A549 (cell line): ENCODE measurements at places on chromosomes 7 and 10.

DNA sequence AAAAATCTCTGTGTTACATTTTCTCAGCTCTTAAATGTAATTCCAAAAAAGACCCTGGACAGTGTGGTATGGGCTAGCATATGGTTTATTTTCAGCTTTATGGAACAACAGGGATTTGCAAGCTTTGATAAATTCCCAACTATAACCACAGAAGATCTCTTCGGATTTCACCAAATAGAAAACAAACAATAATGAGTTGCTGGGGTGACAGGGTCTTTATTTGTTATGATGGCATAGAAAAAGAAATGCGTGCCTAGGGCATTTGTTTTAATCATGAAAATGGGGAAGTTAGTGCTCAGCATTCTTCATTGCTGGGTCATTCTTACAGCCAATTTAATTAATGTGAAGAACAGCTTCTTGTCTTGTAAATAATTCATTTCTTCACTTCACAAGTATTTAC is 139.0 kb downstream of the LRRN3 start:
- no peak for DNase-seq

DNA sequence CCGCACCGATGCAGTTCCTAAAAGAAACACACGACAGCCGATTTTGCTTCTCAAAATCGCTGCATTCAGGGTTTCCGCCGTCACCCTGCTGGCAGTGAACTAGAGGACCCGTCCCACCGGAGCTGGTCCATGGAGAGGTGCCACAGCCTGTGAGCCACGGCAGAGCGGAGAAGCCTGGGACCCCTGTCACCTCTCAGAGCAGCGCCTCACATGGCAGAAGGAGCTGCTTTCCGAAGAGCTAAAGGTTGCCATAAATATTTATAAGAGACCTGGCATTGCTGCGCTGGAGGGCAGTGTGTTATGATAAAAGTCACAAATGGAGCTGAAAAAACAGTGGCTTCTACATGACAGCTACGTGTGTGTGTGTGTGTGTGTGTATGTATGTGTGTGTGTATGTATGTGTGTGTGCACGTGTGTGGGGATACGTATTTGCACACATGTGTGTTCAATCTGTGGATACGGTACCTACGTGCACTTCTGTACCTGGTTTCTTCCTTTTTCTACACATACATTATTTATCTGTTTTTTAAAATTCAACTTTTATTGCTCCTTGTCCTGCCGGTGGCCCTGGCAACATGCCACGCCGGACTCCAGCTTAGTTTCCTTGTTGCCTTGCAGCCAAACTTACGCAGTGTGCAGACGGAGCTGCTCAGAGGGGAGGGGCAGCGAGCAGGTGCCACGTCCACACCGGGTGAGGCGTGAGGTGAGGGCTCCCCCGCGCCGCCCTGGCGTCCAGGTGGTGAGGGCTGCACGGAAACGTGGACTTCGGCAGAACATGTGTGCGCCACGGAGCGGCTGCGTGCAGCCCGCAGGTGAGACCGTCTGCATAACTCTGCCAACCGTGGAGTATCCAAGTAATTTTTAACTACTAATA is 115.2 kb upstream of the PITRM1 start:
- no peak for DNase-seq

- no peak for DNase-seq
Measured at GRCh38 chr10:19111501-19112267, 63.1 kb downstream of the MALRD1 start.

DNA sequence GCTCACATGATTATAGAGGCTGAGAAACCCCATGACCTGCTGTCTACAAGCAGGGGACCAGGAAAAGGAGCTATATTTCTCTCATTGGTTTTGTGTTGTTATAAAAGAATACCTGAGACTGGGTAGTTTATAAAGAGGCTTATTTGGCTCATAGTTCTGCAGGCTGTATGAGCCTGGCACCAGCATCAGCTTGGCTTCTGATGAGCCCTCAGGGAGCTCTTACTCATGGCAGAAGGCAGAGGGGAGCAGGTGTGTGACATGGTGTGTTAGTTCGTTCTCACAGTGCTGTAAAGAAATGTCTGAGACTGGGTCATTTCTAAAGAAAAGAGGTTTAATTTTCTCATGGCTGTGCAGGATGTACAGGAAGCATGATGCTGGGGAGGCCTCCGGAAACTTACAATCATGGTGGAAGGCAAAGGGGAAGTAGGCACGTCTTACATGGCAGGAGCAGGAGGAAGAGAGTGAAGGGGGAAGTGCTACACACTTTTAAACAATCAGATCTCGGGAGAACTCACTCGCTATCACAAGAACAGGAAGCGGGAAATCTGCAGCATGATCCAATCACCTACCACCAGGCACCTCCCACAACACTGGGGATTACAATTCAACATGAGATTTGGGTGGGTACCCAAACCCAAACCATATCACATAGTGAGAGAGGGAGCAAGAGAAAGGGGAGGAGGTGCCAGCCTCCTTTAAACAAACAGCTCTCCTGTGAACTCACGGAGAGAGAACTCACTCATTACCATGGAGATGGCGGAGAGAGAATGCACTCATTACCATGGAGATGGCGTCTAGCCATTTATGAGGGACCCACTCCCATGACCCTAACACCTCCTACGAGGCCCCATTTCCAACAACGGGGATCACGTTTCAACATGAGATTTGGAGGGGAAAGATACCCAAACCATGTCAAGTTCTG is 133.4 kb downstream of the JCAD start:
- no peak for DNase-seq

- peak; percentile 61 for DNase-seq
Measured at GRCh38 chr7:31192986-31193385, 140.9 kb downstream of the ADCYAP1R1 start.

- no peak for DNase-seq
Measured at GRCh38 chr7:51040787-51041186, 258.1 kb upstream of the GRB10 start.

- DNase-seq = no peak
Measured at GRCh38 chr7:55212838-55213237, 152.3 kb upstream of the LANCL2 start.

DNA sequence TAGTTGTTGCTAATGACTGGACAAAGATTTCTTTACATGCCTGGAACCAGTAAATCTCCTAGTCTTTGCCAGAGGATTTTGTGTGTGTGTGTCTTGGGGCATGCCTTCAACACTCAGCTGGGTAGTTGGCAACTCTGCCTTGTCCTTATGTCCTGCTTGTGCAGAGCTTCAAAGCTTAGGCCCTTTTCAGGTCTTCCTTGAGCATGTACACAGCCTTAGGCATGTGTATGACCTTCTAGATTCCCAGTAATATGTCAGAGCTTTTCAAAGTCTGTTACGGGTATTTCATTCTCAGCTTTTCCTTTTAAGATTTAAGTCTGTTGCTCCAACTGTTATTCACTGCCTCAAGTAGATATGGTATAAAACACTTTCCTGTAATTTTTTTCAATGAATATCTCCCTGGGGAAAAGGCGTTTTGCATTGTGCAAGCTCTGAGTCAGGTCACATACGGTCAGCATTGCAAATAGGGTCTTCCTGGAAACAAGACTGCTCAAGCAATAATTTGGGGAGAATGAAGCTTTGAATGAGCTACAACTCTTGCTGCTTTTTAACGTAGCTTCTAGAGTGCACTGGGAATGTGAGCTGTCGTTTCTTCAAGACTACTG is 25.5 kb downstream of the SHOC2 start:
- no peak for DNase-seq

GRCh38 chr10:6916601-6917000 is 336.5 kb upstream of the PRKCQ start:
- DNase-seq = no peak
